ENCODE measurements at places on chromosomes 13 and 19.

DNA sequence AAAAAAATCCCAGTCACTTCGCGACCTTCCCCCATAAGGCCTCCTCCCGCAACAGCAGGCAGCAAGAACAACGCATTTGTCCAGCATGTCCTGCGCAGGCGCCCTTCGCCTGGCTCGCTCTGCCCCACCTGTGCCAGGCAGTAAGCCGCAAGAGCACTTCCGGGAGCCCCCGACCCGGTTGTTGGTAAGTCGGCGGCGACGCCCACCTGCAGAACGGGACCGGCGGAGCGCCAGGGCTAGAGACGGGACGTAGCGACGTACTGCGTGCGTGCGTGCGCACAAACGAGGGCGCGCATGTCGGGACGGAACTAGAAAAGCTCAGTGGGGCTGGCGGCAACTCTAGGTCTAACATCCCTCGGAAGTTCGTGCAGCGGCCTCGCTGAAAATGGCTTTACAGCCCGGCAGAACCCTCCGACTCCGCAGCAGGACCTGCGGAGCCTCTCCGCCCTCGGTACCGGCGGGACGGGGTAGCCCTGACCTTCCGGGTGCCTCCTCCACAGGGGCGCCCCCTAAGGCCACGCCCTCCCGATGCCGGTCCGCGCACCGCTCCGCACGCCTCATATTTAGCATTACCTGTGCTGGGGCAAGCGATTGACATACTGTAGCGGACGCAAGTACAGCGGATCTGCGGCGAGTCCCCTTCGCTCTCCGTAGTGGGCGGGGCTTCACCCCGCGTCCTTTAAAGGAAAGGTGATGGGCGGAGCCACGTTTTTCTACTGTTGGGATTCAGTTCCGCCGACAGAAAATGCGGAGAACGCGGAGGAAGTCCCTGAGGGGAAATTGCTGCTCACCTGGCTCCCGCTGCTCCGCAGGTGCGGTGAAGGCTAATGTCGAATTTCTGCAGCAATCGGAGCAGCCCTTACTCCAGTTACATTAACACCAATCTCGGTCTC is at the start of gene MTIF3:
TSS of gene MTIF3 (minus strand) at position 629 of the 893 bp plus-strand sequence. CDS start 10,116 bp downstream, outside the sequence.
- DNase-seq = peak; percentile 62

DNA sequence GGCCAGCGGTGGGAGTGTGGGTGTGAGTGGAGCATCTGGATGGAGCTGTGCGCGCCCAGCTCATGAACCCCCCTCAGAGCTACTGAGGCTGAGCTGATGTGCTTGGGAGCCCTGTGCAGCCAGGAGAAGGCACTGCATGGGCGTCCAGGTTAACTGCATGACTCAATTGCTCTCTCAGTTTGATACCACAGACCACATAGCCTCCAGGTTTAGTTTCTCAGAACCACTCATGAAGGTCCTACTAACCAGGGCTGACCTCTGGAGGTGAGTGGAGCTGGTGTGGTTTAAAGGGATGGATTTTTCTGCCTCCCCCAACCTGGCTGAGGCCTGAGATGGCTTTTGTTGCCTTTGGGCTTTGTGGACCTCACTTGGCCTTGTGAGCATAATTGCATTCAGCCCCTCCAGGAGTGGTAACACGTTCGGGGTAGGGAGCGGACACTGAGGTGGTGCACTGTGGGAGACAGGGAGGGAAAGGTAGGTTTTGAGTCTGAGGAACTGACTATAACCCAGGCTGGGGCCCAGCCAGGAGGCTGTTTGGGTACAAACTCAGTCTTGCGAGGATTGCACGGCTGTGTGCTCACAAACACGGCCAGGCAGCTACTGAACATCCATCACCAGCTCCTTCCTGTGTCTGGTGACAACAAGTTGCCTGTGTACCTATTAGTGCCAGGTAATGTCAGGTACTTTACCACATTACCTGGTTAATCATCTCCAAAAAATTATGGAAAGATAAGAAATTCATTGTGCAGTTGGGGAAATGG is 97.5 kb downstream of the RGCC start:
- no peak for DNase-seq

GRCh38 chr13:109803825-109804224 is 17.4 kb upstream of the IRS2 start:
- DNase-seq = no peak

GRCh38 chr19:31126236-31126635 is 223.0 kb downstream of the TSHZ3 start:
- DNase-seq = no peak

- DNase-seq = no peak
These were observed 7.1 kb downstream of the KLF16 start for GRCh38 chr19:1856345-1856697.

DNA sequence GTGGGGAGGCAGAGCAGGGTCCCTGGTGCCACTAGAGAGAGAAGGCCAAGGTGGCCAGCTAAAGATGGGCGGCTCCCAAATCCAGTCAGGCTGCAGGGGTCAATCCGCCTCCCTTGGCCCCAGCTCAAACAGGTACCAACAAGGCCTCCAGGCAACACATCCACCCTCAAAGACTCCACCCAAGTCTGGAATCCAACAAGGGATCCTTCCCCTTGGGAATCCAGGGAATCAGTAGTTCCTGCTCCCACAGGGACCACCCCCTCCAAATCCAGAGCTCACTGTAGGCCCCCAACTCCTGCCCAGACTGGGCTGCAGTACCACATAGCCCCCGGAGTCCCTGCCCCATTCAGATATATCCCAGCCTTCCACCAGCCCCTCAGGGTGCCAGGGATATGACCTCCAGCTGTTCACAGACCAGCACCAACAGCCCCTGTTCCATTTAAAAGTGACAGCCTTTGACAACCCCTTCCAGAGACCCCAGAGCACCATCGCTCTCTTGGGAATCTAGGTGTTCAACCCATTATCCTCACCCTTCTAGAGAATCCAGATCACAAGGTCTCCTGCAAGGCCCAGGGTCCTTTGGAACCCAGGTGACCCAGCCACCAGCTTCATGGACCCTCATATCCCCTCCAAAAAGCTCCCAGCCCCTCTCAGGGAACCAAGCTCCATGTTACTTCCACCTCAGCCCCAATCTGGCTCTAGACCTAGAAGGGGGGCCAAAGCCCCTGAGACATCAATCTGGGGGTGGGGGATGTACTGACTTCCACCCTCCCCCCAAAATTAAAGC is 3.2 kb downstream of the ERF start:
- DNase-seq = peak; percentile 19

DNA sequence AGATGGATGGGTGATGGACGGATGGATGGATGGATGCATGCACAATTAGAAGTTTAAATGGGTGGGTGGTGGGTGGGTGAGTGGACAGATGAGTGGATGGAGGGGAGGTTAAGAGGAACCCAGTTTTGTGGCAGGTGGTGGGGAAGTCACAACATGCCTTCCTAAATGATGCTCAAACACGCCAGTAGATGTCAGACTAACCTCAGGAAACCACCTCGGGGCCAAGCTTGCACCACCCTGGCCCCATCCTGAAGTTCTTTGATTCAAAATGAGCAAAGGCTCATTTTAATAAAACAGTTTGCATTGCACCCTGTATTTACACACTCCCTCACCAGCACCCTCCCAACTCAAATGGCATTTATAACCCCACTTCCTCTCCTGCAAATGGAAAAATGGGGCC is 91.4 kb upstream of the CACNA1A start:
- peak; percentile 42 for DNase-seq

GRCh38 chr13:109412283-109412901 is 374.0 kb downstream of the IRS2 start:
- no peak for DNase-seq

GRCh38 chr13:98543378-98544103 is 33.4 kb downstream of the STK24 start:
- no peak for DNase-seq

GRCh38 chr13:27201661-27202060 is 30.1 kb upstream of the USP12 start:
- DNase-seq = no peak

DNA sequence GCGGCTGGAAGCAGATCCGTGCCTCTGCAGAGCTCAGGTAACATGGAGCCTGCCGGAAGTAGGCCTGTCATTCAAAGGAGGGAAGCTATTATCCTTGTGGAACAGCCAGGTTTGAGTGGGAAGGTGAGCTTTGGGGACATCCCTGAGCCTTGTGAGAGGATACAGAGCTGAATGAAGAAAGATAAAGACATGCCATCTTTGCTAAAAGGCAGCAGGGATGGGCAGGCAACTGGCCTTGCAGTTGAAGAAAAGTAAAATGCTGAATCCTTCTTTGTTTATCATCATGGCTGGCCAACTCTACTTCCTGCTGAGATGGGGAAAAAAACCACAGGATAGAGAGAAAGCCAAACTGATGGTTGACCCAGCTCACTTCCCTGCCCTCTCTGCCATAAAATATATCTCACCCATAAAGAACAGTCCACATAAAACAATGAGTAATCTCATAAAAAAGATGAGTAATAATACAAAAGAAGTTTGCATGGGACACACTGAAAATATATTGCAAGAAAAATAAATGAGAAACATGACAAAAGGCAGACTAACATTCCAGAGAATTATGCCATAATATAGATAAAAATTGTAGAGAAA is 226.3 kb downstream of the DLEU7 start:
- no peak for DNase-seq

DNA sequence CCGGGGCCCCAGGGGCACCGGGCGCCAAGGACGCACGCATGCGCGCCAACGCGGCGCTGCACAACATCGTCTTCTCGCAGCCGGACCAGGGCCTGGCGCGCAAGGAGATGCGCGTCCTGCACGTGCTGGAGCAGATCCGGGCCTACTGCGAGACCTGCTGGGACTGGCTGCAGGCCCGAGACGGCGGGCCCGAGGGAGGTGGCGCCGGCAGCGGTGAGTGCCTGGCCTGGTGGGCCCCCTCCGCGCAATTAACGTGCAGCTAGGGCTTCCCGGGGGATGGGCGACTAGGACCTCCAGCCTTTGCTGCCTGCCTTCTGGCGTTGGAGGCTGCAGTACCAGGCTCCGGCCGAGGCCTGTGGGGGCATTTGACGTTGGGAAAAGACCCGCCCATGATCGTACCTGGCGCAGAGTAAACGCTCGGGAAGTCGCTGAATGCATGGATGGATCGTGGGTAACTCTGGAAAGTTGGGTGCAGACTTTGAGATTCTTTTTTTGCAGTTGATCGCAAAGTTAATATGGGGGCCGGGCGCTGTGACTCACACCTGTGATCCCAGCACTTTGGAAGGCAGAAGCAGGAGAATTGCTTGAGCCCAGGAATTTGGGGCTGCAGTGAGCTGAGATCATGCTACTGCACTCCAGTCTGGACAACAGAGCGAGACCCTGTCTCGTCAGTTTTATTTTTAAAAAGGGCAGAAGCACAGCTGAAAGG is 7.3 kb downstream of the APC2 start:
- DNase-seq = no peak

GRCh38 chr19:6101991-6102390 is 8.3 kb downstream of the RFX2 start:
- DNase-seq = no peak

- DNase-seq = no peak
These were observed 447.2 kb downstream of the RFC3 start for GRCh38 chr13:34265046-34265679.

Measured in 8988T (cell line).